ENCODE measurements at places on chromosomes 2 and 18.

DNA sequence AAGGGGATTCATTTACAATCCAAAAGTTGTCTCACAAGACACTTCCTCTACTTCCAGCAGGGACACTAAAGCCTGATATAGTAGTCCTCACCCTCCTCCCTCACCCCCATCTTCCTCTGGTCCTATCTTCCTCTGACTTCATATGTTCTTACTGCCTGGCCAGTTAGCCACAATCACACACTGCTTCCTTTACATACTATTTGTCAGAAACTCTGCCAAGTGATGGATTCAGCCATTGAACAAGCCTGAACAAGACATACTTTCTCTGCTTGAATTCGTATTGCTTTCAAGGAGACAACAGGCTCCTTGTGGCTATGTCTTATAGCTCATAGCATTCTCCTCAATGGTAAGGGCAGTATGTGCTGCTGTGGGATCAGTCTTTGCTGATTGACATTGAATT is 672.2 kb downstream of the BCL11A start:
- no peak for DNase-seq

DNA sequence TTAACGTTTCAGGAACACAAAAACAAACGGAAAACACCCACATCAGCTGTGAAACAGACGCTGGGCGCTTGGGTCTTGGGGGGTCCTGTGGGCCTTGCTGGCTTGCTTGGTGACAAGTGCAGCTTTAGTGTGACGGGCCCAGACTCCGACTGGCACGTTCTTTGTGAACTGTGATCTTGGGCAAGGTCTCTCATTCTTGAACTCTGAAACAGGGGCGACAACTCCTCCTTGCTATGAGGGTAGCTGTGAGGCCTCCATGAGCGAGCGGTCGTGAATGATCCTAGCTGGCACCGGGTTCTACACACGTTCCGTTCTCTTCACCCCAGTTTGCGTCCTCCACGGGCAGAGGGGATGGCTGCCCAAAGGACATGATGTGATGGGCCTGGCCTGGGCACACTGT is 8.7 kb upstream of the COLEC11 start:
- DNase-seq = no peak

GRCh38 chr18:50709193-50709592 is 110.6 kb downstream of the MRO start:
- no peak for DNase-seq

DNA sequence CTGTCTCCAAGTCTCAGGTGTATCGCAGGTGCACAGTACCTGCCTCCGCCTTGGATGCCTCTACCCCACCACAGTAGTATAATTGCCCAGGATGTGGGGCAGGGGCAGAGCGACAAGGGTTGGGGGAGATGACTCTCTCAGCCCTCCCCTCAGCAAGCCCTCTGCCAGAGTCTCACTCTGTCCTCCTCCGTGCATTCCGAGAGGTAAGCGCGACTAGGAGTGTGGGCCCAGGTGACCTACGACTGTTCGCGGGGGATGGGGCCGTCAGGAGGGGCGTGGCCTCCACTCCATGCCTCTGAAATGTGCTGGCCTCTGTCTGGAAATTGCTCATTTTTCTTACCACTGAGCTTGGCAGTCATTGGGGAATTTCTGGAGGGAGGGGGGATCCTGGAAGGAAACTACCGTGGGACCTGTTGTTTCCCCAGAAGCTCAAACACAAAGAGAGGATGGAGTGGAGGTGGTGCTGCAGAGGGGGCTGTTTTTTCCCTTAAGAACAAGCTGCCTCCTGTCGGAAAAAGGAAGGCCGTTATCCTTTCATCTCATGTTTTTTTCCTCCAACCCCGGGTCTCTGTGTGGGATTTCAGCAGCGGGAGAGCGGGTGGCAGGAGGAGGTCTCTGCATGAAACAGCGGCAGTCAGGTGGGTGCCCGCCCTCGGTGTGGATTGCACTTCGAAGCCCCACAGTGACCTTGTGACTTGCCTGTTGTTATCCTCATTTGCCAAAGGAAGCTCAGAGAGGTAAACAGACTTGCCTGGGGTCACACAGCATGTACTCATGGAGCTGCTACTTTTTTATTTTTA is 13.0 kb upstream of the RALB start:
- DNase-seq = no peak

DNA sequence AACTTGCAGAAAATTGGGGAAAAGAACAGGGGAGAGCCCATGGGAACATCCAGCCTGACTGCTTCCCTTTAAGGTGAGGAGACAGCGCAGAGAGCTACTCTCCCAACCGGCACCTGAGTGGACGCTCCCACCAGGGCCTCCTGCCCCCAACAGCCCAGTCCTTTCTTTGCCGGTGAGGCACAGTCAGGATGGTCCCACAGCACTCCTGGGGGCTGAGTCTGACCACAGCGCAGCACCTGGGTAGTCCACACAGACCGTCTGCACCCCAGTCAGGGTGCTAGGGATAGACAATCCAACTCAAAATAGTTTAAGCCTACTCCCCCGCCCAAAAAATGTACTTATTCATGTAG is 74.5 kb downstream of the MEX3C start:
- no peak for DNase-seq

- DNase-seq = peak; percentile 24
Observed at GRCh38 chr2:233165895-233166661, 85.4 kb upstream of the ATG16L1 start.

DNA sequence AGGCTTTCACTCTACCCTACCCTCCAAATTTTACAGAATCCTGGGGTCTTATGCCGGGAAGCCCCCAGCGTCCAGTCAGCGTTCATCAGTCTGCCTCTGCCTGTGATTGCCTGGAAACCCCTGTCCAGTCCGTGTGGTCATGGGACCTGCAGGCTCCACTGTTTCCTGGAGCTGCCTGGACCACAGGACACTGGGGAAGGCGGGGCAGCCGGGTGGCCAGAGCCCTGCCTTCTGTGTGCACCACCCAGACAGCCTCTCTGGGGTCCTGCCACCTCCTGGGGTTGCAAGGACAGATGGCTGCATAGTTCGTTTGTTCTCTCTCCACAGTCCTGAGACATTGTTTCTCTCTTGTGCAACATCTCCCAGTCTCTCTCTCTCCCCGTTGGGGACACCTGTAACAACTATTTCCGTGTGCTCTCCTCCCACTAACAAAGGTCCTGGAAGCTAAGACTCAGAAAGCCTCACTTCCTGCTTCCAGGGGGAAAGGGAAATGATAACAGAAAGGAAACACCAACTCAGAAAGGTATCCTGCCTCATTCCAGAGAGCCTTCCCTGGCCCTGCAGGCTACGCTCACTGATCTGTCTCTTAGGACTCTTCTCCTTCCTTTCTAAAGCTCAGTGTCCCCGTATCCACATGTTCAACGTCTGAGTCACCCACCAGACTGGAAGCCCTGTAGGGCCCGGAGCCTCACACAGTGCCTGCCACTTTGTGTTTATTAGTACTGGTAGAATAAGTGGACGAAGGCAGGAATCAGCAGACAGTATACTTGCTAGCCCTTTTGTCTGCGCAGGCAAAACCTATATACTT is 192.8 kb upstream of the RAB12 start:
- DNase-seq = no peak

DNA sequence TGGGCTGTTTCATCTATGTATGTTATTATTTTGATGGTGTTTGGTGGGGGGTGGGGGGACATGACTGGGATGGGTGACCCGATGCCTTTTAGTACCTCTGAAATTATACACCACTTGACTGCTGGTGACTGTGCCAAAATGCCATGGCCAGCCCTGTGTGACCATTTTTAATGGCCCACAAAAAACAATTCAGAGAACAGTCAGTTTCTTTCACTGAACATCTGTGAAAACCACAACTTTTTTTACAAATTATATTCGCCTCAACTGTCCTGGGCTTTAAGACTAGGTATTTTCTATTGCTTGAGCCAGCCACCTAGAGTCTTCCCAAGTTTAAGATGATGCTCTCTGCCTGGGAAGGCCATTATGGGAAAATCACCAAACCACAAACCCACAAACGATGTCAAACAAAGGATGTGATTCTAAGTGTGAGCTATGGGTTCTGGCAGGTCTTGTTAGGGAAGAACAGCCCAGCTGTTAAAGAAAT is 33.9 kb downstream of the FN1 start:
- no peak for DNase-seq

DNA sequence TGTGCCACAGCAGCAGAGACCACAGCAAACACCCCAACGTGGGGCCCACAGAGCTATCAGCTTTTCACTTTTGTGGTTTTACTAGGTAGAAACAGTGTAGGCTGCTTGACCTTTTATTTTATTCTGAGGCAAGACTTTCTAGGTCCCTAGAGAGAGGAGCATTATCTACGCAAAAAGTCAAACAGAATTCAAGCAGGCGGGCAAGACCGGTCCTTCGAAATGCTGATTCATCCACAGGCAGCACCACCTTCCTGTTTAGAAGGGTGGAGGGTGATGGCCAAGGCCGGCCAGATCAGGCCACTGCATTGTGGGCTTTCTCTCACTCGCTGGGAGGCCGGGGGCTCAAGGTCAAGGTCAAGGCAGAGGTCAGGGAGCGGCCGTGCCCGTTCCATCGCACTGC is 573.0 kb downstream of the GALR1 start:
- no peak for DNase-seq

DNA sequence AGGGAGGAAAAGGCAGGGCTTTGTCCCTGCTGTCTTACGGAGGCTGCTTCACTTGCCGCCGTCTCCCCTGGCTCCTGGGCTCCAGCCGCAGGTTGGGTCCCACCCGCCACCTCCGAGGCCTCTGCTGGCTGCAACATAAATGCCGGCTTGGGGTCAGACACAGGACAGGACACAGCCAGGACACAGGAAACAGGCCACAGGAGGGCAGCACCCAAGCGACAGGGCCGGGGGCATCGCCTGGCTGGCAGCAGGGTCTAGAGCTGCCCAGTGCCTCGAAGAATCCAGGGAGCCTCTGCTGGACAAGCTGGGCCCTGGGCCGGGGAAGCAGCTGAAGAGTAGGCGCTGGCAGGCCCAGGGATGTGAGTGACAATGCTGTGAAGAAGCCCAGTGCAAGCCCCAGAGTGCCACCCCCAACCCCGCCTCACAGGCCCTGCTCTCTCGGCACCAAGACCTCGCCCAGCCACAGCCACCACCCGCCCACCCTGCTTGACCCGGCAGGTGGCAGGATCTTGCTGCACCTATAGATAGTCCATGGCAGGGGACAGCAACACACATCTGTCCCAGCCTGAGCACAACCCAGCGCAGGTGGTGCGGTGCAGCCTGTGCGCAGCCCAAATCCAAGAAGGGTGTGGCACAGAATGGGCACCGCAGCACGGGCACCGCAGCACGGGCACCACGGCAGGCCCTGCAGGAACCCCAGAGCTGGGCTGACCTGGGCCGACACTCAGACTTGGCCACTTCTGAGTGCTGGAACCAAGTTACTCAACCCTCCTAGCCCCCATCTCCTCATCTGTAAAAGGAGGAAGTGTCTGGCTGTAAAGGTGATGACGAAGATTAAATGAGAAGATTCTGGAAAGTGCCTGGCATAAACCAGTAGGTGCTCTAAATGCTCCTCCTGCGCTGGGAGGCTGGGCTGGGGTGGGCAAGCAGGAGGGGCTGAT is 55.6 kb downstream of the BIN1 start:
- DNase-seq = no peak

Measured in CD4-positive, alpha-beta memory T cell (primary cell).